Tibial nerve (tissue), 4 donors: ENCODE measurements at places on chromosomes 4 and X.
A peak's percentile ranks its signal among the peaks of the same experiment; 100 is the strongest.

GRCh38 chr4:108795733-108796132 is 32.9 kb upstream of the ETNPPL start:
- DNase-seq = no peak
- no peaks in the 10 kb centered on the region for H3K27me3 ChIP-seq
- H3K27ac ChIP-seq = no peak overlapping the region
- no peaks in the 10 kb centered on the region for H3K4me1 ChIP-seq
- H3K4me3 ChIP-seq = no peak overlapping the region

DNA sequence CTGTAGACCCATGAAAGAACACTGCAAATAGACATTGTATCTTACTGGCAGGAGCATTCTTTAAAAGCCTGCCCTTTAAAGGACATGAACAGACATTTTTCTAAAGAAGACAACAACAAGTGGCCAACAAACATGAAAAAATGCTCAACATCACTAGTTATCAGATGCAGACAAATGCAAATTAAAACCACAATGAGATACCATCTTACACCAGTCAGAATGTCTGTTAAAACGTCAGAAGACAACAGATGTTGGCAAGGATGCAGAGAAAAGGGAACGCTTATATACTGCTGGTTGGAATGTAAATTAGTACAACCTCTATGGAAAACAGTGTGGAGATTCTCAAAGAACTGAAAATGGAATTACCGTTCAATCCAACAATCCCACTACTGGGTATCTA is 77.2 kb downstream of the ATP10D start:
- H3K36me3 ChIP-seq = no peaks in the 10 kb centered on the region
- no peaks in the 10 kb centered on the region for H3K27me3 ChIP-seq
- H3K4me3 ChIP-seq = no peak overlapping the region
- no peak for DNase-seq
- H3K27ac ChIP-seq = no peak overlapping the region
- H3K4me1 ChIP-seq = peaks cover 3% of the 10 kb centered on the region

DNA sequence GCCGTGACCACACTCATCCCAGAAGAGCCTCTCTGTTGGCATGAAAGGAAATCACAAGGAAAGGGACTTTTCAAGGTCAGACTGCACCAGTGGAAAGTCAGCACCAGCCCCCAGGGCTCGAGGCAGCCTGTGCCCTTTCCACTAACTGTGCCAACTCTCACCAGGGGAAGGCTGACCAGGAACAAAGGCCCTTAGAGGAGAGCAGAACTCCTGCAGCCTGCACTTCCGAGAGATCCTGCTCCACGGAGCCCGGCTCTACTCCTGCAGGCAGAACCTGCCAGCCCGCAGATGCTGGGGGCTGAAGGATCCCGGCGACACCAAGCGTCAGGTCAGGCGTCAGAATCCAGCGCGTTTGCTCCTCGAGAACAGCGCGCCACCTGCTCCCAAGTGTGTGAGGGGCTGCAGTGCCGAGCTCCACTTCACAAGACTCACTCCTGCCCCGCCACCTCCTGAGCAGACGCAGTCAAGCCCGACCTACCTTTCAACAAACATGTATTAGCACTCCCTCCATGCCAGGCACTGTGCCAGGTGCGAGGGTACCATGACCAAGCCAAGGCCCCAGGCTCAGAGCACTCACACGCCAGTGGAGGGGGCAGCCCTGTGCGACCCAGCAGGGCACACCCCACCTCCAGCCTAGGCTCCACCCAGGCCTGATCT is 13.6 kb upstream of the HELT start:
- H3K4me3 ChIP-seq = no peak overlapping the region
- H3K27ac ChIP-seq = no peak overlapping the region
- H3K27me3 ChIP-seq = no peaks in the 10 kb centered on the region
- H3K36me3 ChIP-seq = no peaks in the 10 kb centered on the region
- H3K4me1 ChIP-seq = peaks cover 5% of the 10 kb centered on the region

- H3K4me3 ChIP-seq = no peak overlapping the region
- no peaks in the 10 kb centered on the region for H3K4me1 ChIP-seq
- H3K36me3 ChIP-seq = no peaks in the 10 kb centered on the region
- no peak overlapping the region for H3K27ac ChIP-seq
These were observed 331.5 kb upstream of the PABPC4L start for GRCh38 chr4:134533068-134533467.

DNA sequence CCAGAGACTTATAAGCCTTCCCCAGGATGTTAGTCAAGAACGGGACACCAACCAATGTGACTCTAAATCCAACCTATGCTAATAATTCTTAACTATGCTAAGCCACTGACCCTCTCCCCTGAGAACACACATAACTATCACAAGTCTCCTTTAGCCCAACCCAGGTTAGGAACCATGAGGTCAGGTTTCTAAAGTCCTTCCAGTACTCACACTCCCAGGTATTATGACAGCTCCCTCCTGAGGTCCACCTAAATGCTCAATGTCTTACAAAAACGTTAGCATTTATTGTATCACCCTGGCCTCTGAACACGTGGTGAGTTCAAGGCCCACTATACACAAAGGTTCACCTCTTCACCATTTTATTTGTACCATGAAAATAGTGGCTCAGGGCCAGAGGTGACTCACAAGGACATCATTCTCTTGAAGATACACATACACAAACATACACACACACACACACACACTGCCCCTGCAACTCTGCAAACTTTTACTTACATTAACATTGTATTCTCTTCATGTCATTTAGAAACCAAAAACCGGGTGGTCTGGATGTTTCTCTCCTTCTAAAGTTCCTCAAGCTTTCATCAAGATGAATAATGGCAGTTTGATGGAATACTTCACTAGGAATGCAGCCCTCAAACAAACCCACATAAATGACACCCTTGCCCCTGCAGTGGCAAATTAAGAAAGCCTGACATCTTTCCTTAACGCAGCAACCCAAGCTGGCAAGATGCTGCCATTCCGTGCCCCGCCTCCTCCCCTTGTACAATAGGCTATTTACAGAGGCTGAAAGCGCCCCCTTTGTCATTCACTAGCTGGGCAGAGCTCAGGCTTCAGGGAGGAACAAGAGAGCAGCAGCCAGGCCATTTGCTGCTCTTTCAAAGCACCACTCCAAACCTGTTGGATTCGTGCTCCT is 17.7 kb downstream of the ACSL1 start:
- H3K4me1 ChIP-seq = peaks cover 75% of the 10 kb centered on the region
- no peaks in the 10 kb centered on the region for H3K36me3 ChIP-seq
- no peak for DNase-seq
- H3K27me3 ChIP-seq = no peaks in the 10 kb centered on the region
- peak overlapping the region; percentile 81 for H3K27ac ChIP-seq
- H3K4me3 ChIP-seq = no peak overlapping the region

GRCh38 chrX:40607381-40607780 is 15.8 kb upstream of the MPC1L start:
- H3K27ac ChIP-seq = no peak overlapping the region
- H3K4me1 ChIP-seq = no peaks in the 10 kb centered on the region
- H3K27me3 ChIP-seq = no peaks in the 10 kb centered on the region
- no peak for DNase-seq
- no peak overlapping the region for H3K4me3 ChIP-seq
- no peaks in the 10 kb centered on the region for H3K36me3 ChIP-seq

GRCh38 chr4:99324979-99325378 is 3.8 kb upstream of the ADH1B start:
- H3K27ac ChIP-seq = peak overlapping the region; percentile 91
- H3K4me1 ChIP-seq = peaks cover 34% of the 10 kb centered on the region
- H3K27me3 ChIP-seq = no peaks in the 10 kb centered on the region
- H3K4me3 ChIP-seq = no peak overlapping the region

- H3K36me3 ChIP-seq = no peaks in the 10 kb centered on the region
- H3K27ac ChIP-seq = no peak overlapping the region
- H3K4me3 ChIP-seq = no peak overlapping the region
- no peaks in the 10 kb centered on the region for H3K27me3 ChIP-seq
These were observed 17.8 kb downstream of the TMPRSS11E start for GRCh38 chr4:68465058-68465457.

- H3K36me3 ChIP-seq = no peaks in the 10 kb centered on the region
- no peak overlapping the region for H3K4me3 ChIP-seq
- H3K27me3 ChIP-seq = no peaks in the 10 kb centered on the region
- no peak for DNase-seq
- no peak overlapping the region for H3K27ac ChIP-seq
- H3K4me1 ChIP-seq = no peaks in the 10 kb centered on the region
These were observed 37.5 kb upstream of the EDA2R start for GRCh38 chrX:66676413-66676812.

DNA sequence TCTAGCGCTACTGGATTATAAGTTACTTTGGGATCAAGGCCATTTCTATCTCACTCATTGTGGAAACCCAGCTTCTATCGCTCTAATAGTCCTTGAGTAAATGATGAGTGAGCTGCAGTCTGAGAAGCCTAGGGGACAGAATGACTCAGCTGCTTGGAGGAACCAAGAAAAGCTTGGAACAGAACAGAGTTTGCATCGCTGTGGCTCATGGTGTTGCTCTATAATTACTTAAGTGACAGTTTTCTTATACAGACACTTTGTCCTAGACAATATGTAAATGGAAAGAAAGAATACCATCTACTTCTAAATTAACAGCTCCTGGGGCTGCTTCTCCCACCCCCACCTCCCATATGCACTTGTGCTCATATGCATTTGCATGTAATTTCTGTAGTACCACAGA is 156.9 kb downstream of the SLIT2 start:
- no peaks in the 10 kb centered on the region for H3K27me3 ChIP-seq
- no peaks in the 10 kb centered on the region for H3K36me3 ChIP-seq
- no peak overlapping the region for H3K27ac ChIP-seq
- DNase-seq = no peak

GRCh38 chr4:62209757-62210485 is 1009.8 kb downstream of the ADGRL3 start:
- peaks cover 4% of the 10 kb centered on the region for H3K4me1 ChIP-seq
- no peak overlapping the region for H3K4me3 ChIP-seq
- no peaks in the 10 kb centered on the region for H3K27me3 ChIP-seq
- H3K27ac ChIP-seq = no peak overlapping the region

- H3K27ac ChIP-seq = no peak overlapping the region
- H3K36me3 ChIP-seq = no peaks in the 10 kb centered on the region
- H3K27me3 ChIP-seq = no peaks in the 10 kb centered on the region
These were observed 10.5 kb downstream of the TLR1 start for GRCh38 chr4:38794051-38794450.

GRCh38 chrX:43969504-43970501 is 3.4 kb downstream of the NDP start:
- no peaks in the 10 kb centered on the region for H3K4me1 ChIP-seq
- no peaks in the 10 kb centered on the region for H3K36me3 ChIP-seq
- peak overlapping the region; percentile 54 for H3K27ac ChIP-seq
- peaks cover 43% of the 10 kb centered on the region for H3K27me3 ChIP-seq

DNA sequence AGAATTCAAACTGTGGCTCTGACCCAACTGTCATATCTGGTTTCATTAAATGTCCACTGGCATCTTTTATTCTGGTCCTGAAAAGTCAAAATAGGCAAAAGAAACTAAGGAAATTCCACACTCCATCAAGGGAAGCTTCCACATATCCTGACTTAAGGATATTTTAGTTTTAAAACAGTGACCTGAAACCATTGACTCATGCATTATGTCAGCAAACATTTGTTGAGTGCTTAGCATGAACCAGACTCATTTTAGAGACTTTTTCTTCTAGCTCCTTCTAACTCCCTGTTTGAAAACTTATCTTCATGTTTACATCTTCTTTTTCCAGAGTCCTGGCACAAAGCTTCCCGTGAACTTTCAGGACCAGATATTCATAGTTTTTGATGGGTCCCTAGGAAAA is 6.9 kb upstream of the CXCL1 start:
- DNase-seq = no peak
- no peak overlapping the region for H3K27ac ChIP-seq
- H3K27me3 ChIP-seq = no peaks in the 10 kb centered on the region
- no peaks in the 10 kb centered on the region for H3K36me3 ChIP-seq

GRCh38 chrX:94065091-94065490 is 391.1 kb downstream of the FAM133A start:
- H3K4me1 ChIP-seq = no peaks in the 10 kb centered on the region
- H3K27ac ChIP-seq = no peak overlapping the region
- no peaks in the 10 kb centered on the region for H3K36me3 ChIP-seq
- no peak for DNase-seq
- no peak overlapping the region for H3K4me3 ChIP-seq

DNA sequence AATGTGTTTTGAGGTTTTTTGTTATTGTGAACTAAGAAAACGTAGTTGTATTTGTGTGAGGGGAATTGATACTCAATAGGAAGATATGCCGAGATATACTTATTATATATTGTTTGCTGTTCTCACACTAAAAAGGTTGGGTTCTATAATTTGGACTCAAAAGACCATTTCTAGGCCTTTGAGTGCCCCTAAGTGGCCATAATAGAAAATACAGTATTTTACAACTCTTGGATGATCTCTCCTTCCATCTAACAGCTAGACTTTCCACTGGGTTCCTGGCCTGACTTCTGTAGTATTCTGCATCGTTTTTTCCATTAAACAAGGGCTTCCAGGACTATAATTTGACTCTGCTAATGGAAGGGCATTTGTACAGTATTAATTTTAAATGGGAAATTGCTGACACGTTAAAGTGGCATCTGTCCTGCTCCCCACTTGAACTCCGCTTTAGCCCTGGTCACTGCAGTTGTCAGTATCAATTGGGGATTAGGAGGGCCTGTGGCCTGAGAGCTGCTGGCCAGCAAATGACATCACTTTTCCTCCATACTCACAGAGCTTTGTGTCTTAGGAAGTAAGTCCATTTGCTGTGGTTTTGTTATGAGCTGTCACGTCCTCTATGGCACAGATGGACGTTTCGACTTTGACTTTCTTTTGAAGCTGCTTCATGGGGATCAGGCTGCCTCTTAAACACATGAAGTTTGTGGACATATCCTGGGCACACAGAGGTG is 176.9 kb downstream of the SLIT2 start:
- no peaks in the 10 kb centered on the region for H3K36me3 ChIP-seq
- DNase-seq = no peak
- no peaks in the 10 kb centered on the region for H3K27me3 ChIP-seq
- no peaks in the 10 kb centered on the region for H3K4me1 ChIP-seq

GRCh38 chr4:88033309-88033708 is 25.9 kb downstream of the PKD2 start:
- no peak overlapping the region for H3K27ac ChIP-seq
- no peak overlapping the region for H3K4me3 ChIP-seq
- H3K36me3 ChIP-seq = no peaks in the 10 kb centered on the region
- H3K4me1 ChIP-seq = peaks cover 7% of the 10 kb centered on the region
- H3K27me3 ChIP-seq = no peaks in the 10 kb centered on the region
- DNase-seq = peak; percentile 58

DNA sequence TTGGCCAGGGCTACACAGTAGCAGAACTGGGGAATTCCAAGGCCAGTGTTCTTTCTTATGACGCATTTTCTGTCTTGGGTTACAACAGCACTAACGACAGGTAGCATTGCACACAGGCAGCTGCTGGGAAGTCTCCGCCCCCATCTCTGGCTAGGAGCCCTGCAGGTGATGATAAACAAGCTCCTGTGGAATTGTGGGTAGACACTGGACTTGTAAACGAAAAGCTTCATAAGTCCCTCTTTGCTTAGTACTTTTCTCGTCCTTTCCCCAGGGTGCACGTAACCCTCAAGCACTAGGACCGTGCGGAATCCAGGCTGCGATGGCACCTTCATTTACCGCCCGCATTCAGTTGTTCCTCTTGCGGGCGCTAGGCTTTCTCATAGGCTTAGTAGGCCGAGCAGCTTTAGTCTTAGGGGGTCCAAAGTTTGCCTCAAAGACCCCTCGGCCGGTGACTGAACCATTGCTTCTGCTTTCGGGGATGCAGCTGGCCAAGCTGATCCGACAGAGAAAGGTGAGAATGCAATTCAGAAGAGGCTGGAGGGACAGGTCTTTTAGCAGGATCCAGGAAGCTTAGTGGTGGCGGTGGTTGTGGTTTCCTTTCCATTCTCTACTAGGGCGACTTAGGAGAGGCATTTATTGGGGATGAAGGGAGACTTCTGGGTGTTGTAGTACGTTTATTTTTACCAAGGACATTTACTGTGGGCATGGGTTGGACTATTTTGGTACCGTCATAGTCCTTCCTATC is at the start of gene FAAH2:
FAAH2 (plus strand) TSS at position 200 of the 745 bp plus-strand sequence; CDS start at position 320, 120 bp downstream.
- no peak within 1 kb of the TSS for H3K27ac ChIP-seq
- H3K4me3 ChIP-seq = no peak within 1 kb of the TSS
- DNase-seq = no peak
